ENCODE measurements at places on chromosomes 1 and 21.

DNA sequence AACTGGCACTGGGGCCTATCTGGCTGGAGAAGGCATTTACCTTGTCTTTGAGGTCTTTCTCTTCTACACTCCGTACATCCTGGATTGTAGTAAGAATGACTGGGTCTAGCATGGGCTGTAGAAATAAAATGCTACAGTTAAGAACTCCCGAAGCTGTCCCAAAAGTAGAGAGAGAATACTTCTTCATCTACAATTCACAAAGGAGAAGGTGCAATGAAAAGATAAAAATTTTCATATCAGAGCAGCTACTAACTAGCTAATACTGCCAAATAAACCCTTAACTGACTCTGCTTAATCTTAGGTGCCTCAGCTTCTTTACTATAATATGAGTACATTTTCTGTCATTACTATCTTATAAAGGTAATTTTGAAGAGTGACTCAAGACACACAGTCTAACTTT lies 55.6 kb downstream of the USP24 start:
- DNase-seq: no peak

GRCh38 chr1:211518330-211519289 lies 26.6 kb upstream of the RD3 start:
- DNase-seq: no peak

DNA sequence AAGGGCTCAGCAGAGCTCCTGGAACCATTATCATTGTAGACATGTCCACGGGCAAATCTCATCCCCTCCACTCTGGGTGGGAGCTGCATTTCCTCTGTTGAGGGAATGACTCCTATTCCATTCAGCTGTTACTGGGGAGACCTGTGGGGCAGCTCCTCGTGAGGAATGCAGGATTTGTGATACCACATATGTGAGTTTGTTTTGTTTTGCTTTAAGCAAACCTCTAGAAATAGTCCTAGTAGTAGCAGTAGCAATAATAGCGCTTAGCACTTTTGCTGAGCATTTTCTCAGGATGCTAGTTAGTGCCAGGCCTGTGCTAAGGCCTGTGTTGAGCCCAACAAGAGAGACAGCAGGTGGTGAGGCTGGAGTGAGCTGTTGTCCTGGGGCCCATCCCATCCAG lies 10.8 kb downstream of the OLIG1 start:
- no peak for DNase-seq

- no peak for DNase-seq
Observed at GRCh38 chr1:202365092-202365815, 16.8 kb downstream of the PPP1R12B start.

DNA sequence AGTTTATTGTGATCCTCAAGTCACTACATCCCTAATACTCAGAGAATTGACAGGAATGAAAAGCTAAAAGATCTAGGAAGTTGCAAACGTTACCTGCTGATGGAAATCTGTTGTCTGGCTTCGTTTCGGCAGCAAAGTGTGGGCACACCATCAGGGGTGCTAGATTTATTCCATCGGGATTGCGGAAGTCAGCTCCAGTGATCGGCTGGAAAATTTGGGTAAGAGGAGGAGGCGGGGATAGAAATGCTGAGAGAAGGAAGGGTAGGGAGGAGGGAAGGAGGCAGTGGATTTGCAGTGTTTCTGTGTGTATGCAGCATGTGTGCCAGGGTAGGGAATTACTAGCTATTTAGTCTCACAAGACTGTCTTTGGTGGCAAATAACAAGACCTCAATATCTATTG lies at the start of gene CTSK:
Gene CTSK, minus strand, starts transcription at position 140 of the 400 bp plus-strand sequence. CDS start 1,455 bp downstream, outside the sequence.
- no peak for DNase-seq

- DNase-seq: no peak
Observed at GRCh38 chr1:88191917-88192316, 492.2 kb upstream of the PKN2 start.

DNA sequence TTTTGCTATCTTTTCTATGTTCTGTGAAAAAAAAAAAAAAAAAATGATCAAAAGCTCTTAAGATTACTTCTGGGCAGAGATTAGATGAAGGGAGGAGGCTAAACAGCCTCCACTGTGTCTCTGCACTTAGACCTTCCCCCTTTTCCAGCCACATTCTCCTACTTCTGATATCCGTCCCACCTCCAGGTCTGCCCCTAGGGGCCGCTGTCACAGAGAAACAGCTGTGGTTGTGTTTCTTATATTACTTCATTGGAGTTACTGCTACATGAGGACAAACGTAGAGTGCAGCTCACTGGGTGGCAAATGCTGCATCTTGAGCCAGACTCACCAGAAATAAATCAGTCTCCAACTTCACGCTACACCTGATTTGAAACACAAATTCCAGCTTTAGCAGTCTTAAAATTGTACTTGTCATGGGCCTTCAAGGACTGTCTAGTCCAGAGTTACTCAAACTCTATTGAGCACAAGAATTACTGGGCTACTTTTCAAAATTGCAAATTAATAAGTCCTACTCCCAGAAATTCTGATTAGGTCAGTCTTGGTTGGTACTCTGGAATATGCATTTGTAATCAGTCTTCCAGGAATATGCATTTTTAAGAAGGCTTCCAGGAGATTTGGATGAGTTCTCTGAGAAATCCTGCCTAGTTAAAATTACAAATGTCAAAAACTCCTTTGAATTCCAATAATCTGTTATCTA lies 125.2 kb upstream of the PTBP2 start:
- peak; percentile 10 for DNase-seq

DNA sequence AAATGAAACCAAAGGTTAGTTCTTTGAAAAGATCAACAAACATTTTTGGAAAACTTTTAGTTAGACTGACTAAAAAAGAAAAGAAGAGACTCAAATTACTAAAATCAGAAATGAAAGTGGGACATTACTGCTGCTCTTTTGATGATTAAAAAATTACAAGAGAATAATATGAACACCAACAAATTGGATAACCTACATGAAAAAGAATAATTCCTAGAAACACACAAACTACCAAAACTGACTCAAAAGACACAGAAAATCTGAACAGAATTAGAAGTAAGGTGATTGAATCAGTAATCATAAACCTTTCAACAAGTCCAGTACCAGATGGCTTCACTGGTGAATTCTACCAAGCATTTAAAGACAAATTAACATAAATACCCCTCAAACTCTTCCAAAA lies 5.6 kb downstream of the KIFAP3 start:
- no peak for DNase-seq

DNA sequence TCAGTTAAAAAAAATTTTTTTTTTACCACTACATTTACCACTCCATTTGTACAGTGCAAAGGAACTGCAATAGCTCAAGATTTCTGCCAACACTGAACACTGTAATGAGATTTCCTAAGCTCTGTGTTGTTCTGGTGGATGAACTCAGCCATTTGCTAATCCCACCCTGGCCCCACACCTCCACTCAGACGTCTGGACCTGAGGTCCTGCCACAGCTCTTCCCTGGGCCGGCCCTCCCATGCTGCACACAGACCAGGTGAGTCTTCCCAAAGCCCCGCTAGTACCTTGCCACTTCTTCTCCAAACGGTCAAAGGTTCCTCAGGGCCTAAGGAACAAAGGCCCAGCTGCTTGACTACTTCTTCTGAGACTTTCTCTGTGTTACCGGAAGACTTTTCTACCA lies 56.4 kb downstream of the SLC45A1 start:
- DNase-seq: no peak

DNA sequence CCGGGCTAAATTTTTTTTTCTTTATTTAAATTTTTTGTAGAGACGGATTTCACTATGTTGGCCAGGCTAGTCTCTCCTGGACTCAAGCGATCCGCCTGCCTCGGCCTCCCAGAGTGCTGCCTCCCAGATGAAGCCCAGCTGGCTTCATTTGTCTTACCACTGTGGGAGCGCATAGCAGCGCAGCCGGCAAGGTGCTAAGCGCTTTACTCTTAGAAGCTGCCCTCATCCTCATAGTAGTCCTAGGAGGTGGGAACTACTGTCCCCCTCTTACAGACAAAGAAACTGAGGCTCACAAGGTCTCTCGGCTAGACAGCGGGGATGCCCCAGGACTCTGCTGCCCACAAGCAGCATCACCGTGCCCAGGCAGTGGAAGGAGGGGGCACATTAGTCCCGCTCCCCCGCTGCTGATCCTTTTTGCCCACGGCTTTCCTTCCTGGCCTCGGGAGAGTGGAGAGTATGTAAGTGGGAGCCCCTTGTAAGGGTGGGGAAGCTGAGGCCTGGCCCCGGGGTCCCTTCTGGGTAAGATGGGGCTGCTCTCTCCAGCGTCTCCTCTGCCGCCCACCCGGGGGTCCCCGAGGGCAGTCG lies 726 bp downstream of the TMEM54 start:
- no peak for DNase-seq

- DNase-seq: no peak
Observed at GRCh38 chr1:8345621-8346415, 27.9 kb downstream of the SLC45A1 start.

DNA sequence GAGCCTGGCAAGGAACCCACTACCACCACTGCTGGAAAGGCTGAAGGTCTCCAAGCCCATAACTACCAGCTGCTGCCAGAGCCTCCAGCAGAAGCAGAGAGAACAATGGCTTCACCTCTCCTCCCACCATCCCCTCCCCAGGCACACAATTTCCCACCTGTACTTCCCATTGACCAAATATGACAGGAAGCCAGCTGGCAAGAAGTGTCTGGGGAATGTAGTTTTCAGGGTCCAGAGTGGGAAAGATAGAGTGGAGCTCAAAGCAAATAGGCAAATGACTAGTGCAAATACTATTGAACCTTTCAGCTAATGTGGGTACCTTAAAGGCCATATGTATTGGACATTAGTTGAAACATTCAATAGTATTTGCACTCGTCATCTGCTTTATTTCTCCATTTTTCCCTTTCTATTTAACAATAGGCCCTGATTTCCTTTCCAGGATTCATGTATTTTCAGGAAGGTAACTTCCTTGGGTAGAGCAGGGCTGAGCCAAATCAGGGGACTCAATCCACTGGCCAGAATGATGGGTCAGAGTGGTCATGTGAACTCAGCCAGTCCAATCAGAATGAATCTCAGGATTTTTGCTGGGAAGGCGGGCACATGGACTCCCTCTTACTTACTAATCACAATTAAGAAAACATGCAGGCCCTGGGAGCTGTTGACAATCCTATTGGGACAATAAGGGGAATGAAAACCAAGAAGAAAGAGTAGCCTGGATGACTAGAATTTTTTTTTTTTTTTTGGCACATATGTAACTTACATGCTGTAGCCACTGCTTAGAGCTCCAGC lies 12.1 kb upstream of the NFYC start:
- DNase-seq: no peak

All from CD4-positive, alpha-beta T cell treated with Interleukin-10 for 1 hour (primary cell).